Nucleus accumbens (tissue), 56 donors: ENCODE measurements at places on chromosomes 12 and 14.

DNA sequence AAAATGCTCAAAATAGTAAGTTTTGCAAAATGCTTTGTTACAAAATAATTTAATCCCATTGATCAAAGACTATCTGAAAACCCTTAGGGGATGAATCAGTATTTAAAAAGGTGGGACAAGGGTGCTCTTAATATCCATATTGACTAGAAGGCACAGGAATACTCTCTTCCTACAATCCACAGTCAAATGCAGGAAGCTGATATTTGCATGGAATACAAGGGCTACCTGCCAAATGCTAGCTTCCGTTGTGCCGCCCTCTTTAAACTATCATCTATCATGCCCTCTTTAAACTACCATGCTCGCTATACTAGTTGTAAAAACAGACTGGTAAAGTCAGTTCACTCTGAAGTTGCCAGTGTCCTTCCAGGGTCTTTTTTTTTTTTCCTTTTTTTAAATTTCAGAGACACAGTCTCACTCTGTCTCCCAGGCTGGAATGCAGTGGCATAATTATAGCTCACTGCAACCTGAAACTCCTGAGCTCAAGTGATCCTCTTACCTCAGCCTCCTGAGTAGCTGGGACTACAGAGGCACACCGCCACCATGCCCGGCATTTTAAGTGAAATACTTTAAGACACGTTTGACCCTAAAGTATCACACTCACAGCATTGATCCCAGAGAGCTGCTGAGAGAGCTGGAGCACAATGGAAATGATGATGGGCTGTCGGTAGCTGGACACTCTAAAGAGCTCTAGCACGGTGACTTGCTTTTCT is 6.7 kb downstream of the SLC2A3 start:
- no peak for DNase-seq

DNA sequence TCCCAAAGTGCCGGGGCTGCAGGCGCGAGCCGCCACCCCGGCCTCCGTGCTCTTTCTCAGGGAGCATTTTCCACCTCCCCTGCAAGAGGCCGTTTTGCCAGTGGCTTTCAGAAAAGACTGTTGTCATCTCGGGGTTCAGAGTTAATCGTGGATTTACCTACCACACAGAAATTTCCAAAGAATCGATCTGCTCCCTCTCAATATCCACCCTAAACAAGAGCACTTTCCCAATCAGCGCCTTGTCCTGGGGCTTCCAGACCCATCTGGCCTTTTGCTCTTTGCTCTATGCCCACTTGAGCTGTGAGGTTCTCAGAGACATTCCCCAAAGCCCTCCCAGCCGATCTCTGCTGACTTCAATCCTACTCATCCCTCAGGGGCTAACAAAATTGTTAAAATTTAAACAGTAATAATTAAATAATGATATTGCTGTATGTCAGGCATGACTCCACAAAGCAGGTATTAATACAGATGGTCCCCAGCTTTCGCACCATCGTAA is 86.6 kb downstream of the NINJ2 start:
- DNase-seq = no peak

DNA sequence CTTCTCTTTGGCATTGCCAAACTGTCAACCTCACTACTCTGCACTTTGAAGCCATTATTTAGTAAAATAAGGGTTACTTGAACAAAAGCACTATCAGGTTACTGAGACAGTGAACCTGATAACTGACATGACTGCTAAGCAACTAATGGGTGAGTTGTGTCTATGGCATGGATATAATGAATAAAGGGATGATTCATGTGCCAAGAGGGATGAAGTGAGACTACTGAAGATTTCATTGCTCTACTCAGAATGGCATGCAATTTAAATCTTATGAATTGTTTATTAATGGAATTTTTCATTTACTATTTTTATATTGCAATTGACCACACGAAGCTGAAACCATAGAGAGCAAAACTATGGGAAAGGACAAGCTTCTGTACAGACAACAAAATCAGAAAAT is 74.4 kb downstream of the CEP128 start:
- no peak for DNase-seq

GRCh38 chr12:26101350-26101734 is 23.5 kb downstream of the BHLHE41 start:
- no peak for DNase-seq

DNA sequence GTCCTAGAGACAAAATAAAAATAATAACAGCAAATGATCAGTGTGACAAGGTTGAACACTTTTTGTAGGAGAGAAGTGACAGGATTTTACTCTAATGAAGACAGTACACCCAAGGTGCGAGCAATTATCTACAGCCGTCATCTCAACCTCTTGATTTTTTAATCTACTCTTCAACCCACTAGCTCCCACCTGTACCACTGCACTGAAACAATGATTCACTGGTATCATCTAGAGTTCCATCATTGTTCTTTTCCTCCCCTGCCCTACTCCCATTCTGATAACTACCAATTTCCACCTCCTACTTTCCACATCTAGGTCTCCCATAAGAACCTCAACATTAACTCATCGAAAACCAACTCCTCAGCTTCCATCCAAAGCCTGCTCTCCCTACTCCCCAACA is 99.8 kb downstream of the PPP2R5E start:
- DNase-seq = no peak

GRCh38 chr12:9344541-9344940 is 136.3 kb upstream of the PZP start:
- no peak for DNase-seq

DNA sequence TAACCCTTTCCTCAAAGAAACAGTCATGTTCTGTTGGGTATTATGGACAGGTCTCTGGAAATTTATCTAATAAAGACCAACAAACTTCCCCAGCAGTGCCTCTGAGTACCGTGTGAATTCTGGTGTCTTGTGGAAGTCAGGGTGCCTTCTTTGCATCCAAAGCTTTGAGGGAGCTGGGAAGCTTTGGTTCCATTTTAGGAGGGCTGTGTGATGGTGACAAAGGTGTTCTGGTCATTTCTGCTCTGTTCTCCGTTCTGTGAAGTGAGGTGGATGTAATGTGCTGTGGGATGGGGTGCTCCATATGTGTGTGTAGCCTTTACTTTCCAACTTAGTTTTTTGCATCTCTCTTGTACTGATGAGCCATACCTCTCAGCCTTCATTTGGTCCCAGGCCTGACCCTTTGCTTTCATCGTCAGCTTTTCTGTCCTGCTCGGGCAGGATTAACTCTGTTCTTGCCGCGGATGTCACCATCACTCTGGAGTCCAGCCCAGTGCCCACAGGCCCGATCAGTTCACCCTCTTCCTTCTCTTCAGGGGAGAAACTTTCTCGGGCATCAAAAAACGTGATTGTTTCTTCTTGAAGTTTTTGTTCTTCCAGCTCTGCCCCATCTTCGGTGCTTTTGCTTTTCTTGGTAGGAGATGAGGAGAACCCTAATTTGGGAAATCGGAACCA is 13.2 kb downstream of the PLD4 start:
- no peak for DNase-seq

- no peak for DNase-seq
Measured at GRCh38 chr14:75279763-75280290, 1.2 kb downstream of the FOS start.

- DNase-seq = no peak
Measured at GRCh38 chr12:128853600-128854197, 421 bp downstream of the GLT1D1 start.
